ENCODE measurements at places on chromosomes 6 and 20.

DNA sequence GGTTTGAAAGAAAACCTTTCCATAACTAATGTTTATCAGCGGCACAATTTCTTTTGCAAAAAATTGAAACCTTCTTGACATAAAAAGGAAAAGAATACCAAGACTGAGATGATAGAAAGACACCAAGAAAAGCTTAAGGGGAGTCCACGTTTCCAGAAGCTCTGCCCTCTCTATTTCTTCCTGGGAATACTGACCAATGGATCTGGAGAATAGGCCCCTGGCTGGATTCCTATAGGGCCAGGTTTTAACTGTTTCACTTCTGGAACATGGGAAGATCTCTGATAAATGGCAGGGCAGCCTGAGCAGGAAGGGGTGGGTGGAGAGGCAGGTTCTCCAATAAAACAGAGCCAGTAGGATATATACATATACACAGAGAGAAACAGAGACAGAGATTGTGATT is 413.4 kb upstream of the JARID2 start:
- no peak for DNase-seq

DNA sequence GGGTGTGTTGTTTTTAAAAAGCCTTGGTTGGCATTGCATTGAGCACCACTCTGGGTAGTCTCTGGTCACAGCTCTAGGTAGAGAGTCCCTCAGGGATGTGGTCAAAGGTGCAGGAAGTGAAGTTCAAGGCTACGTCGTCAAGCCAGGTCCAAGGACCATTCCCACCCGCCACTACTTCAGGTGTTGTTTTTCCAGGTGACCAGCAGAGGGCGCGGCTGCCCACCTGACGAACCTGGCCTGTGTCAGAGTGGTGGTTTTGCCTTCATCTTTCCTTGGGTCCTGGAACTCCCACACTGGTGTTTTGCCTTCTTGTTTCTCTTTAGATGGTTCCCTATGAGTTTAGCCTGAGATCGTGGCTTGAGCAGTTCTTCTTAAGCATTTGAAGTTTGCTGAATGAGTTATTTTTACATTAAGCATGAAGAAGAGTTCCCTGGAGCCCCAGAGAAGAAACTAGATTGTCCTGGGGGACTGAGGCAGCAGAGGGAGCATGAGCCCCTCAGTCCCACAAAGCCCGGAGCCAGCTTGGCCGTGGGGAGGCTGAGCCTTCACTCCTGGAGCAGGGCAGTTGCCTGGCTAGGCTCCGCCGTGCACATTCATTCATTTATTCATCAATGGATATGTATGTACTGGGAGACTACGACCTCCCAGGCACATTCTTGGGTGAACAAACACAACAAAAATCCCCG is 5.6 kb upstream of the PHACTR3 start:
- peak; percentile 83 for DNase-seq

DNA sequence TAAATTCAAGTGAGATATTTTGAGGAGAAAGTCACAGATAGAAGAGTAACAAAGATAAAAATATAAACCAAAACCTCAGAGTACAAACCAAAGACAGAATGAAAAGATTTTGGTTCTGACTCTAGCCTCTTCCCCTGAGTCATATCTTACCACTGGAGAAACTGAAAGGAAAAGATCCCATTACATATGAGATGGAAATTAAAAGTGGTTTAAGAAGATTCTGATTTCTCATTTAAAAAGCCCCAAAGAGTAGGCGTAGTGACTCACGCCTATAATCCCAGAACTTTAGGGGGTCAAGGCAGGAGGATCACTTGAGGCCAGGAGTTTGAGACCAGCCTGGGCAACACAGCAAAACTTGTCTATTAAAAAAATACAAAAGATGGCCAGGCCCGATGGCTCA is 30.6 kb downstream of the SPINT4 start:
- DNase-seq, result no peak

- no peak for DNase-seq
Measured at GRCh38 chr6:68235326-68235784, 399.7 kb upstream of the ADGRB3 start.

DNA sequence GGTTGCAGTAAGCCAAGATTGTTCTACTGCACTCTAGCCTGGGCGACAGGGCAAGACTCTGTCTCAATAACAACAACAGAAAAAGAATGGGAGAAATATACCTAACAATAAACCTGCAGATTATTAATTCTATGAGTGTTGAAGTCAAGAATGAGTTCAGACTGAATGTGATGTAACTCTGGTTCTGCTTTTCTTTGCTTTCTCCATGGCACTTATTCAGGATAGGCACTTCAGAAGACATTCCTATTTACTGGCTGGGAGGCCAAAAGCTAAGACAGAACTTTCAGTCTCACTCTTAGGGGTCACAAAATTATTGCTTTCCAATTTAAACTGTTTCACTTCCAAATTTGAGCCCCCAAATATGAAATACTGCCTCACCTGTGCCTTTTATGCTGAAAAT is 15.7 kb upstream of the PRIM2 start:
- no peak for DNase-seq

- no peak for DNase-seq
Measured at GRCh38 chr6:128425856-128426255, 94.5 kb downstream of the PTPRK start.

- no peak for DNase-seq
Measured at GRCh38 chr20:34037121-34037520, 43.4 kb downstream of the RALY start.

DNA sequence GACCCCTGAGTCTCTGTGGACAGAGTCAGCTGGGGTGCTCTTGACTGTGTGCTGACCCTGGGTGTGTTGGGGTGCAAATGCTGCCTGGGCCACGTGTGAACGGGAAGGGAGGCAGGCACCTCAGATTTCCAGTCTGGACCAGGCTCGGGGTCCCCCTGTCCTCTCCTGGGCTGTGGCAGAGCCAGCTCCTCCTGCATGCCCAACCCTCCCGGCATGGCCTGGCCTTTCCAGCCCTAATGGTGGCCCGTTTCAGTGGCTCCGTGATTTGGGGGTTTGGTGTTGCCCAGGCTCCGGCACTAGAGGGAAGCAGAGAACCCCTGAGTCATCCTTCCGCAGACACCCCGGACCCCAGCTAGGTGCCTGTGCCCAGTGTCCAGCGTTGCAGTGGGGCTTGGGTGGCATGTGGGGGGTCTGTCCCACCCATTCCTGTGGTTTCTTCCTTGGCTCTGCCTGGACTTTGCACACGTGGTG is 9.1 kb downstream of the RBM38 start:
- DNase-seq, result no peak

GRCh38 chr6:110810896-110811586 is 4.2 kb downstream of the CDK19 start:
- DNase-seq, result no peak

GRCh38 chr6:56802584-56802983 is 152.3 kb upstream of the BEND6 start:
- no peak for DNase-seq

DNA sequence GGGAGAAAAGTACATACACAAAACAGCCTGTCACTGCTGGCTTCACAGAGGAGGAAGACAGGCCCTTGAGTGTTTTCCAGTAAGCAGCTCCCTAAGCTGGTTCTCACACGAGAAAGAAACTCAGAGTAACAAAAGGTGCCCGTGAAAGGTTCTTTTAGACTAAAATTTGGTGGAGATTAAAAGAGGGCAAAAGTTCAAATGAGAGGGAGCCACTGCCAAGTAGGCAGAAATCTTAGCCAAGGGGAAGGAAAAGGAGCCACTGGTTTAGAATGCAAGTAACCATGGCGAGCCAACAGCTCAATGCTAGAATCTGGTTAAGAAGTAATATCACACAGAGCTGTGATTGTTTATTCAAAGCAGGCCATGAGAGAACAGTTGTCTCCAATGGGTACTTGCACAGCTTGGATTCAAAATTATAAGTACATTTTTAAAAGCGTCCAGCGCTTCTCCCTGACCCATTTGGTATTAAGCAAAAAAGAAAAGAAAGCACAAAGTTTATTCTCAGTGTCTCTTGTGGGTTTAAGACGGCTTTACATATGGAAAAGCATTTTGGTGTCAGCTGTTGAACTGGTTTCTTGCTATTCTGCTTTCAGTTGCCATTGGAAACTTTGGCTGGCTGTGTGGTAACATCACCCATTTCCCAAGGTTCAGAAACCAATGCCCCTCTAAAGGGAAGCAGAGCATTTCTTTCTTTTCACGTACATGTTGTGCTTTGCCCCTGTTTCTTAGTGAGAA is 648.5 kb downstream of the RNF144B start:
- DNase-seq, result no peak

DNA sequence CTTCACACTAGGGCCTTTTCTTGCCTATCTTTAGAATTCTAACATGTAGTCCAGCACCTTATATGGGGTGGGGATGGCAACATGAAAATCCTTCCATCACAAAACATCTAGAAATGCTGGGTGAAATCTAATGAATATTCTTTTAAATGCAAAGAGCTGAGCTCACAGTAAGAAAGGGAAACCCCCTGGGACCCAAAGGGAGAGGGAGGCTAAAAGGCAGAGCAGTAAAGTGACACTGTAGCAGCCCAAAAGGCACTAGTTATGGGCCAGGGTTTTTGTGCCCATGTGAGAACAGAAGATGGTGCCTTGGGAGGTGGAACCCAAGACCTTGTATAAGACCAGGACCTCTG is 66.7 kb downstream of the TRAM2 start:
- no peak for DNase-seq

GRCh38 chr20:50930139-50930975 is 880 bp downstream of the ADNP start:
- peak; percentile 55 for DNase-seq

DNA sequence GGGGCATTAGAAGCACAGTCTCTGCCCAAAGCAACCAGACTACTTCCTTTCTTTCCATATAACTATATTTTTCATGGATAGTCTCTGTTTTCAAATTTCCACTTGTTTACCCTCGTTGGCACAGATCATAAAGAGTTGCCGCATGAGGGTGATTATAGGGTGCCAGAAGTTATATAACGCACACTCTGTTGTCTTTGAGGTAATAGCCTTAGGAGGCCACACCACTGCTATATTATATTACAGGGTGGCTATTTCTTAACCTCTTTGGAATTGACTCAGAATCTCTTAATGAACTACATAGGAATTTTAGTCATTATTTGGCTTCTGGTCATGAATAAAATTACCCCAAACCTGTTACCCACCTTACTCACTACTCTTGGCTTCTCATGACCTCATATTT is 43.7 kb downstream of the KCNQ5 start:
- DNase-seq, result no peak

DNA sequence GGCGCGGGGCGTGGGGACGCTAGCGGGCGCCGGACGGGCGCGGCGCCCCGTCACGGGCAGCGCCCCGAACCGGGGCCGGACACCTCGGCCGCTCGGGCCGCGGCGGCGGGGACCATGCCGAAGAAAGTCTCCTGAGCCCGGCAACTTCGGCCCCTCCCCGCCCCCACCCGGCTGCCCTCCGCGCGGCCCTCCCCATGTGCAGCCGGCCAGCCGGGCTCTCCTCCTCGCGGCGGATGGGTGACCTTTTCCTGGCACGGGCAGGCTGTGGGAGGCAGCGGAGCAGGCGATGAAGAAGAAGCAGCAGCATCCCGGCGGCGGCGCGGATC is 278 bp downstream of the UST start:
- DNase-seq, result peak; percentile 61

GRCh38 chr6:115618256-115618655 is 442.4 kb downstream of the FRK start:
- no peak for DNase-seq

DNA sequence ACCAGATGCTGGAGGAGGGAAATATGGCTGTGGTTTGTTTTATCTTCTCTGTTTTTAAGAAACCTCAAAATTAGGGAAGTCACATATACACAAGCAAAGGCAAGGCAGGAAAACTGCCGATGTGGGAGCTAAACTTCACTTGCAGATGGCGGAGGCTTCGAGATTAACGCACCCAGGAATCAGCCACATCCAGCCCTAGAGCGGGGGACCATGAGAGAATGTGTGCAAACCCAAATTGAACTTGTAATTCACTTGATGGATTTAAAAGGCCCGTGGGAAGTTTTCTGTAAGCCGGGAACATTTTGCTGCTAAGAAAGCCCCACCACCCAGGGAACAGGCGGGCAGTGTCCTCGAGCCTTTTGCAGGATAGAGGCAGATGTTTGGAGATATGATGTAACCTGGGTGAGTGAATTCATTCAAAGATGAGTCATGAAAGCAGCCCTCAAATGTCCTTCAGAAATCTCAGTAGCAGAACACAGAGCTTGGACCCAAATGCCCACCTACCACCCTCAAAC is 39.9 kb downstream of the PREX1 start:
- no peak for DNase-seq

GRCh38 chr6:85044361-85044760 is 280.0 kb upstream of the TBX18 start:
- DNase-seq, result no peak

- DNase-seq, result no peak
Measured at GRCh38 chr20:56769921-56770600, 141.0 kb downstream of the TFAP2C start.

- DNase-seq, result no peak
Measured at GRCh38 chr6:105884426-105884825, 201.7 kb upstream of the PRDM1 start.

DNA sequence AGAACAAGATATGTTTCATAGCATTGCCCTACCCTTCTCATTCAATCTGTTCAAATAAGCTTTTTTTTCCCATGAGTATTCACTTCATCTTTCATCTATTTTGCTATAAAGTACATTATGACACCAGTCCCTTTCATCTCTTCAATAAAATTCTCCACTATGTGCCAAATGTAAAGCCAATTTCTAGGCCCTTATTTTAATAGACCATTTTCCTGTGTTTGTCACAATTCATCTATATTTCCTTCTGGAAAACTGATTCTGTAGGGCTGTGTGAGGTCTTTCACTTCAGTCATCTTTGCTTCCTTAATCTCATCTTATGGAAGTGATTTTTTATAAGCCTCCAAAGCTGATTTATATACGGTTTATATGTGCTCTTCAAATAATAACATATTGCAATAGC is 992.4 kb upstream of the EYS start:
- DNase-seq, result no peak

DNA sequence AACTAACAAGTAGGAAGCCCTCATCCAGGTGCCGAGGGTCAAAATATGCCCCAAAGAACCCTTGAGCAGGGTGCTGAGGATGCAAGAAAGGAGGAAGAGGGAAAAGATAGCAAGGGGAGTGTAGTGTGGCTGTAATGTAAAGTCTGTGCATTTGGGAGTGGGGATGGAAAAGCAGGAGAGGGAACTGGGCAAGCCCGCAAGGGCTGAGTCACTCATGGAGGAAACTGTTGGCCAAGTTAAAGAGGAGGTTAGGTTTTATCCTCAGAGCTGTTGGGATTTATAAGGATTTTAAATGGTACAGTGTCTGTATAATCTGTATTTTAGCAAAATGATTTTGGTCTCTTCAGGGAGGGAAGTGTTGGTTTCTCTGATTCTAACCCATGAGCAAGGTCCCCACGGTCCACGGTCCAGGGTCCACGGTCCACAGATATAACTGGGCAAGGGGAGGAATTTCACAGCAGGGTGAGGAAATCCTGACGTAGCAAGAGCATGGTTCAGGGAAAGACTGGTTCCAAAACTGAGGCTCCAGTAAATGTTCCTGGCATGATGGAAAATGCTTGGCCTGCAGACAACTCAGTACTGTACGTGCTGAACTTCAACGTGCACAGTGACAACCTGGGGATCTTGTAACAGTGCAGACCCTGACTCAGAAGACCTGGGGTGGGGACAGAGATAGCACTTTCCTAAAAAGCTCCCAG is 759.8 kb downstream of the PTPRT start:
- DNase-seq, result no peak
